BJ (cell line): ENCODE measurements at places on chromosomes 5 and 9.

- DNase-seq: no peak
Observed at GRCh38 chr9:21287280-21287679, 17.8 kb downstream of the IFNA5 start.

- DNase-seq: no peak
Observed at GRCh38 chr5:54520940-54521339, 3.4 kb downstream of the SNX18 start.

- no peak for DNase-seq
Observed at GRCh38 chr9:131609099-131609830, 63.9 kb downstream of the PRRT1B start.

GRCh38 chr5:154756868-154757813 lies 2.0 kb downstream of the LARP1 start:
- no peak for DNase-seq

DNA sequence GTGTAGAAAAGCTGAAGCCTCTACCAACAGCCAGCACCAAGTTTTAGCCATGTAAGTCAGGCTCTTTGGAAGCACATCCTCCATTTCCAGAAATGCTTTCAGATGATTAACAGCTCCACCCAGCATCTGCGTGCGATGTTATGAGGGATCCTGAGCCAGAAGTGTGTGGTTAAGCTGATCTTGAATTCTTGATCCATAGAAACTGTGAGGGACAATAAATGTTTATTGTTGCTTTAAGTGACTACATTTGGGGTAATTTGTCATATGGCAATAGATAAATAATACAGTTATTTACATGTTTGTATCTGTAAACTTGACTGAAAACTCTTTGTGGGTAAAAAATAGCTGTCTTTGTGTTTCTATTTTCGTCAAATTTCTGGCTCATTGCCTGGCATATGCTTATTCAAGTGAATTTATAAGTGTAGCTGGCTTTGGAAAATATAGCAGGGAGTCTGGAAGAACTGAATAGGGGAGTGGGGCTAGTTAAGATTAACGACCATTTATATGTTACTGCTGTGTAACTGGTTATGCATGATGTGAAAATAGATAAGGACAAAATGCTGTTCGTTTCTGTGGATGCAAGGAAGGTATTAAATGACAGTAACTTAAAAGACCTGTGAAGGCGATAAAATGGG lies 234.1 kb downstream of the LRRC70 start:
- DNase-seq: no peak

- no peak for DNase-seq
Observed at GRCh38 chr9:134174073-134174449, 9.7 kb upstream of the RNU6ATAC start.
